ENCODE measurements at places on chromosomes 12 and 14. TPM values are rescaled to one million over a fixed set of nuclear protein-coding genes. Genes with fewer than 3 reads are reported as not detected.
A peak's percentile ranks its signal among the peaks of the same experiment; 100 is the strongest.

The RPL36AL gene
- total RNA-seq, result 217 TPM

DNA sequence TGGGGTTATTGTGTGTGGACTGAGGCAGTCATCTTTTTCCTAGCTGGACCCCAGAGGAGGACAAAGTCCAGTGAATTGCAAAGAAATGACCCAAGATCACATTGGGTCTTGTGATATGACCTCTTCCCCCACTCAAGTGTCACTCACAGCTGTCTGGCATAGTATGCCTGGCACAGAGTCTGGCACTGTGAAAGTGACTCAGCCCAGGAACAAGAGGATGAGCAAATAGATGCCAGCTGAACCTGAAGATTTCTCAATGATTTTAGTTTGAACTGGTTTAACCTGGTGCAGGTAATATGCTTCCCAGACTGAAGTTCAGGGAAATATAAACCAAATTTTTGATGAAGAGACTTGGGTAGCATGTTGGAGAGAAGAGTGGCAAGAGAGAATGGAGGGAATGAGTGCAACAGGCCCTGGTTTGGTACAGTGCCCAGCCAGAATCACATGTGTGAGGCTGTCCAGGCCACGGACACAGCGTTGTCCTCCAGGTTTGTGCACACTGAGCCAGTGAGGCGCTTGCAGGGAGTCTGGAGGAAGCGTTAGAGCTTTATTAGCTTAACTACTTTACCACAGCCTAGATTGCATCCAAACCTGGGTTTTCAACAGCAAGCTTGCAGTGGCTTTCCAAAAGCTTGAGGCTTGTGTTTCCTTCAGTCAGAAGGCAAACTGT lies 332.9 kb downstream of the NUAK1 start:
- H3K27me3 ChIP-seq, result no peaks in the 10 kb centered on the region
- H3K4me1 ChIP-seq, result no peaks in the 10 kb centered on the region
- no peak overlapping the region for H3K4me3 ChIP-seq
- no peak overlapping the region for H3K27ac ChIP-seq
- DNase-seq, result no peak

The PLXNC1 gene
- 14.1 TPM for total RNA-seq

DNA sequence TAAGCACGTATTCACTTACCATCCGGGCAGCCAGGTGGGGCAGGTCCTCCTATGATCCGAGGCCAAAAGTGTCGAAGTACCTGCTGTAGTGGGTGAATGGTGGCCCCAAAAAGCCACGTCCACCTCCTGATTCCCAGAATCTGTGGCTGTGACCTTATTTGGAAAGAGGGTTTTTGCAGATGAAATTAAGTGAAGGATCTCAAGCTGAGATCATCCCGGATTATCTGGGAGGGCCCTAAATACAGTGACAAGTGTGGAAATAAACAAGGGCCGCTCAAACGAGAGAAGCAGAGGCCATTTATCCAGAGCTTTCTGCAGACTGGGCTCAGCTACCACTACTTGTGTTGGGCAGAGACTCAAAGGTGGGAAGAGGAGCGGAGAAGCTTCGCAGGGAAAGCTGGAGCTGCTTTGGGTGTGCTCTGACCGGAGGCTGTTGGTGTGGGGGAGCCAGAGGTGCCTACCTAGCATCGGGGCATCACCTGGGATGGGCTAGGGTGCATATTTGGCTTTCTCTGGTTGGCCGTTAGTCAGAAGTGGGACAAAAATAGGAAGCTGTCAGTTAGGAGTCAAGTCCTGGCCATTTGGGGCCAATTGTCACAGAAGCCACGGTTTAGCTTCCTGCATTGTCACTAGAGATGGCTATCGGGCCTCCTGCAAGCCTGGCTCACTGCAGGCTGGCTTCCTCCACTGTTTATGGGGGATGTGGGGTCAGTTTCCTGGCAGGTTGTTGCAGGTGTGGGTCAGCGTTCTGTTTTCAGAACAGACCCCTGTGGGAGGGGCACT lies 27.8 kb upstream of the DLK1 start:
- H3K4me3 ChIP-seq, result no peak overlapping the region
- no peak overlapping the region for H3K27ac ChIP-seq
- H3K36me3 ChIP-seq, result no peaks in the 10 kb centered on the region
- H3K4me1 ChIP-seq, result no peaks in the 10 kb centered on the region

GRCh38 chr12:4112734-4113325 lies 160.7 kb upstream of the CCND2 start:
- peak overlapping the region; percentile 6 for H3K27ac ChIP-seq

DNA sequence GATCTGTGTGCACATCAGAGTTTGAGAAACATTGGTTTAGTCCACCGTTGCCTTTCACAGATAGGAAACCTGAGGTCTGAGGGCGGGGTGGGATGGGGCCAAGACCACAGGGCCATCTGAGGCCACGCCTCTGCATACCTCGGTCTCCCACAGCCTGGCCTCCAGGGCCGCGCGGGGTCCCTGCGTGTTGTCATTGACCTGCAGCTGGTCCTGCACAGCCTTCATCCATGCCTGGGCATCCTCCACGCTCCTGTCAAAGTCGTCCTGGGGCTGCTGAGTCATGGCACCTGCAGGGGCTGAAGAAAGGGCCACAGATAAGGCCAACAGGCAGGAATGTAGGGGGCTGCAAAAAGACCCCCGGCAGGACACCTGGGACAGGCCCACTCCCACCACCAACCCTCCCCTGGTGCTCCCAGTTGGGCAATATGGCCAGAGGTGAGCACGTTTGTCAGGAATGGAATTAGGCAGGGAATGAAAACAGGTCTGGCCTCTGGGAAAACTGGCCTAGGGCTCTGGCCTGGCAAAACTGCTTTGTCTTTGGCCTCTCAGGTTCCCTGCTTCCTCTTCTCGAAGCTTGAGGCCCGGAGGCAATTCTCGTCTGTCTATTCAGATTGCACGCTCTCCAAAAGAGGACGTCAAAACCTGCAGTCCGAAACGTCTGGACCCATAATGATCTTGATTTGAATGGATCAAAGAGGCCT lies 40.8 kb downstream of the SYNE3 start:
- H3K27me3 ChIP-seq, result no peaks in the 10 kb centered on the region
- H3K36me3 ChIP-seq, result peaks cover 12% of the 10 kb centered on the region
- H3K27ac ChIP-seq, result no peak overlapping the region

The TMCC3 gene
- total RNA-seq, result 1.6 TPM

DNA sequence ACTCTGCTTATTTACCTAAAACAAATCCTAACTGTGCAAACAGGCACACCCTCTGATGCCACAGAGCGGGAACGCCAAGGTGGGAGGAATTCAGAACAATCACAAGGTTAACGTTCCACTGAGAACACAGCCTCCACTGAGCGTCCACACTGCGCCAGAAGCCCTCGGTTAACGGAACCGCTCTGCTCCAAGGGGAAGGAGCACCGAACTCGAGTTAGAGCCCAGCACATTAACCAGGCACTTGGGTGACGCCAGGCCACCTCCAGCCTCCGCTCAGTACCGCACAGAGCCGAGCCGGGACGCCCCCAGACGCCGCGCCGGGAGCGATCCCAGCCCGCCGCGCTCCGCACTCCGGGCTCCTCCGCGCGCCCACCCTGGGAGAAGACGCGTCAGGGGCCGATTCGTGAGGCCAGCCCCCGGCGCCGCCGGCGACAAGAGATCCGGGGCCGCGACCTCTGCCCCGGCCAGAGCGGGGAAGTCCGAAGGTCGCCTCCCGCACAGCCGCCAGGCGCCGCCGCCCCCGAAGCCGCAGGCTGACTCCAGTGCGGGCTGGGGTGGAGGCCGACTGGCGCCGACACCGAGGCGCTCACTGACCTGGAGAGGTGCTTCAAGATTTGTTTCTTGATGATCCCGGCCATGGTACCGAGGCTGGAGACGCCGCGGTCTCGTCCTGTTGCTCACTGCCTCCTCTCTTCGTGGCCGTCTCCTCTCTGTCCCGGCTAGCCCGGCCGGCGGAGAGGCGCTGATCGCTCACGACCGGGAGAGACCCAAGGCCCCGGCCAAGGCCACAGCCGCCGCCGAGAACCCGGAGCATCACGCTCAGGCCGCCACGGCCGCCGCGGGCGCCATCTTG lies 450 bp downstream of the BLTP3B start:
- H3K27me3 ChIP-seq, result no peaks in the 10 kb centered on the region
- peaks cover 63% of the 10 kb centered on the region for H3K4me1 ChIP-seq

DNA sequence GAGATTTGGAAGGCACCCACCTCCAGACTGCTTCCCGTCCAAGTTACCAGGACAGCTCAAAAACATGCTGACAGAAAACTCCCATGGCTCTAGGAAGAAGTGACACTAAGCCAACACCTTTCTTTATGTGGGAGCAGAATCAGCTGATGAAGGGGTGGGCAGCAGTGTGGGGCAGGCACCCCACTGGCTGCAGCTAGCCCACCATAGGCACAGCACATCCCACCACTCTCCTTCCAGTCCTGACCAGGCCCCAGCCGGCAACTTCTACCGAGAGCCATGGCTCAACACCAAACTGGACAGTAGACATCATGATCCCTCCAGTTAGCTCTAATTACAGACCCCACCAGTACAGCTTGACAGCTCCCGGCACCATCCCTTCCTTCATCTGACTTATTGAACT lies 45.0 kb downstream of the SH2B3 start:
- no peak overlapping the region for H3K27ac ChIP-seq
- H3K27me3 ChIP-seq, result no peaks in the 10 kb centered on the region
- H3K36me3 ChIP-seq, result peaks cover 39% of the 10 kb centered on the region
- H3K4me3 ChIP-seq, result no peak overlapping the region
- peaks cover 39% of the 10 kb centered on the region for H3K4me1 ChIP-seq

DNA sequence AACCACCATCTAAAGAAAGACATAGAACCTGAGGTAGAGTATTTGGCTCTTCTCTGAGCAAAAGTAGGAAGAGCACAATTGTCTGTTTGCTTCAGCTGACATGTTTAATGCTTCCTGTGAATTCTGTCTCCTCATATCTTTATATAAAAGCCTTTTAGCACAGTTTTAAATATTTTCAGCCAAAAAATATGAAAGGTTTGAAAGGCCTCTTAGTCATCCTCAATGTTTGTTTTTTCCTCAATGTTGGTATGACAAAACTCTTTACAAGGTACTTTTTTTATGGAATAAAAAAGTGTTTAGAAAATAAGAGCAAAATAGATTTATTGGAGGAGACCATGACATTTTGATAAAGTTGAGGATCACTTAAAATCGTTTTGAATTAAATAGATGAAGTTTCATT lies 360.9 kb downstream of the NAV3 start:
- H3K4me1 ChIP-seq, result no peaks in the 10 kb centered on the region
- H3K27ac ChIP-seq, result no peak overlapping the region
- H3K36me3 ChIP-seq, result no peaks in the 10 kb centered on the region
- H3K27me3 ChIP-seq, result no peaks in the 10 kb centered on the region
- DNase-seq, result no peak

The MGP gene
- 0.67 TPM for total RNA-seq

DNA sequence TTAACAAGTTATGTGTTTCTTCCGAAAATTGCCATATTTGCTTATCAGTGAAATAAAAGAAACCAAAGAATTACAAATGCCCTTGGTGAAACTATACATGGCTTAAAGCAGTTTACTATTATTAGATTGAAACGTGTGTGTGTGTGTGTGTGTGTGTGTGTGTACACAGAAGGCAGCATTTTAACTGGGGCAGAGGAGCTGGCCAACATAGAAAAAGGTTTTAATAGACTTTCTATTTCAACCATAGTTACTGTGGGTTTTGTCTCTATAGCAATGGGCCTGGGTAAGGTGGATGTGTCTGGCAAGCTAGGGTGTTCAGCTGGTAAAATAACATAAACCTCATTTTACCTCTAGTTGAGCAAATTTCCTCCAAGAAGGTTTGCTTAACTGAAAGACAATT lies 6.5 kb downstream of the PRICKLE1 start:
- no peak for DNase-seq
- H3K27me3 ChIP-seq, result peaks cover 42% of the 10 kb centered on the region
- no peaks in the 10 kb centered on the region for H3K36me3 ChIP-seq
- H3K4me3 ChIP-seq, result no peak overlapping the region

DNA sequence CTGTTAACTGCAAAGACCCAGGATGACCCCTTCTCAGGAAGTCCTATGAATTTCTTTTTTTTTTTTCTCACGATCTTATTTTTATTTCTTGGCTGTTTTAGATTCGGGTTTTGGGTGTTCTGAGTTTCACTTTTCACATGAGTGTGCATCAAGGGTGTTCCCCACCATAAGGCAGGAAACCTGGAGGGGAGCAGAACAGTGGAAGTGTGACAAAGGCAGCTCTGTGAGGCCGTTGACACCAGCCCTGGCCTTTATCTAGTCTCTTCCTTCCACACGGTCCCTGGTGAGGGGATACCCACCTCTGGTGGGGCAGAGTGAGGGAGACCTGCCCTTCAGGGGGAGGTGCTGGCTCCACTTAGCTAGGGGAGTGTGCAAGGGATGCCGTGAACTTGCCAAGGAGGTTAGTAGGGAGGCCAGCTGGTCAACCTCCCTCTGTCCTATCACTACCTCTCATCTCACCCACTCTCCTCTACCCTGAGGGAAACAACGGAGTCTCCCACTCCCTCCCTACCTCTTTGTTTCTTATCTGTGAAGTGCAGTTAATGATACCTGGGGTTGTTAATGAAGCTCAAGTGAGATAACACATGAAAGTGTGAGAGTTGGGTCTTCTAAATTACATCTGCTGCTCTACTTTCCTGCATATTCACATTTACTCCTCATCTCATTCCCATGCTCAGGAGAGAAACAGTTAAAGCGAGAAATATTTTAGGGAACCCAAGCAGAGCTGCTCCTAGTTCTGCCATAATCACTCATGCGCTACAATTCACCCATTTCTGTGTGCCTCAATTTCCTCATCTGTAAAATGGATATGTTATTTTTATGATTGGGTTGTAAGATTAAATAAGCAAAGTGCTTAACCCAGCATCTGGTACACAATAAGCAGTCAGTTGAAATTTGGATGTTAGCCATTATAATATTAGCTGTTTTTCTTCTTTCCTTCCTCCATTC lies 4.4 kb upstream of the GALNT6 start:
- DNase-seq, result peak; percentile 48
- no peaks in the 10 kb centered on the region for H3K36me3 ChIP-seq
- peaks cover 53% of the 10 kb centered on the region for H3K4me1 ChIP-seq
- no peak overlapping the region for H3K27ac ChIP-seq
- no peaks in the 10 kb centered on the region for H3K27me3 ChIP-seq

DNA sequence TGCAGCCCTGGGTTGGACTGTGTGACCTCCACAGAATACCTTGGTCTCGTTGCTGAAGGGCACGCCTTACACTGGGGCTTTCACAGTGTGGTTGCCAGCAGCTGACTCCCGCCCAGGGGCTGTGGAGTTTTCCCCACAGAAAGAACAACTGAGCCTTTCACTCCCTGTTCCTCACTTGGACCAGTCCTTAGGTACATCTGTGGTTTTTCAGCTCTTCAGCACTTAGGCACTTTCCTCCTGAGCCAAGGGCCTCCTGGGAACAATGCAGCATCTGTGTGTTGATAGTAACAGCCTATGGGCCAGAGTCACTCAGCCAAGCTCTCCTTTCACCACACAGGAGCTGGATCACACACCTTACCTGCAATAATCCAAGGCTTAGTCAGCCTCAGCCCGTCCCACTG lies 25.0 kb downstream of the ERP27 start:
- no peak overlapping the region for H3K27ac ChIP-seq
- no peak overlapping the region for H3K4me3 ChIP-seq
- peaks cover 48% of the 10 kb centered on the region for H3K4me1 ChIP-seq
- DNase-seq, result no peak
- no peaks in the 10 kb centered on the region for H3K27me3 ChIP-seq
- peaks cover 10% of the 10 kb centered on the region for H3K36me3 ChIP-seq
